ENCODE measurements at places on chromosomes 1 and 21.

- no peak for DNase-seq
Measured at GRCh38 chr1:201370500-201370899, 7.0 kb downstream of the TNNT2 start.

GRCh38 chr1:63603810-63604209, 10.6 kb downstream of the PGM1 start:
- no peak for DNase-seq

GRCh38 chr1:183571678-183572268, 18.5 kb downstream of the NCF2 start:
- DNase-seq = no peak

DNA sequence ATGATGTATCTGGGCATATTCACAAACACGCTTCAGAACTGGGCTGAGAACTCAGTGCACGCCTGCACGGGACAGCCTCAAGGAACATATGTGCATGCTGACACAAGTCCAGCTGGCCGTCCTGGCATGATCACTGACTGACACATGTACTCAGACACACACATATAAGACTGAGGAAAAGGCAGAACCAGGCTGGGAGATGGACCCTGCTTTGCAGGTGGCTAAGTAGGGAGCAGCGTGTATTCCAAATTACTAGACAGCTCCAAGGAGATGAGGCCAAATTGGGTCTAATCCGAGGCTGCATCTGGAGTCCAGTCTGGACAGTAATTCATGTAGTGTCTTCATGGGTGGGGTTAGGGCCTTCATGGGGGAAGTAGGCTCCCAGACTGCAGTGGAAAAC, 41.4 kb upstream of the GJB5 start:
- peak; percentile 33 for DNase-seq

- no peak for DNase-seq
Measured at GRCh38 chr1:160078512-160079195, 2.7 kb upstream of the KCNJ9 start.

- DNase-seq = no peak
Measured at GRCh38 chr1:108059945-108060344, 95.0 kb upstream of the VAV3 start.

GRCh38 chr1:20578721-20579395, 10.0 kb upstream of the CDA start:
- DNase-seq = no peak

DNA sequence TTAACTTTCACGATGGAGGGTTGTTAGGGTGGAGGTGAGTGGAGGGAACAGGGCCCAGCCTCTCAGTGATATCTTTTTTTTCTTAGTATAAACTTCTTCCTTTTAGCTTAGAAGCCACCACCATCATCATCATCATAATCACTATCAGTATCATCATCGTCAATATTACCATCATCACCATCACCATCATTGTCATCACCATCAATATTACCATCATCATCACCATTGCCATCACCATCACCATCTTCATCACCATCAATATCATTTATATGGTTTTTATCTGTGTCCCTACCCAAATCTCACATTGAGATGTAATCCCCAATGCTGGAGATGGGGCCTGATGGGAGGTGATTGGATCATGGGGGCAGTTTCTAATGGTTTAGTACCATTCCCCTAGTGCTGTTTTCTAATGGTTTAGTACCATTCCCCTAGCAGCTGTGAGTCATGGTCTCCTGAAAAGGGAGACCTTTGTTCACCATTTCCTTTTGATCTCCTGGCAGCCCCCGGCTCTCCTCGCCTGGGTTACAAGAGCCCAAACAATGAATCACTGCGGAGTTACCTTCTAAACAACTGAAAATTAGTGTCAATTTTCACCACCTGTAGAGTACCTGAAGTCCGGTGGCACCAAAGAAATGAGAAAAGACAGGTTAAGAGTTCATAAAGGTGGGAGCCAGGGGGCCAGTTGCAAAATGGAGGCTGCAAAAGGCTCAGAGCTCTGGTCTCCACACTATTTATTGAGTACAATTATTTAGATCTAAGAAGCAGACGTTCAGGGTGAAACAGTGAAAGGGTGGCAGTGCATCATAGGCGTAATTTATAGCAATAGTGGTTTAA, 3.1 kb upstream of the PLA2G2E start:
- DNase-seq = no peak

- no peak for DNase-seq
Measured at GRCh38 chr1:237786066-237786719, 104.5 kb downstream of the ZP4 start.

DNA sequence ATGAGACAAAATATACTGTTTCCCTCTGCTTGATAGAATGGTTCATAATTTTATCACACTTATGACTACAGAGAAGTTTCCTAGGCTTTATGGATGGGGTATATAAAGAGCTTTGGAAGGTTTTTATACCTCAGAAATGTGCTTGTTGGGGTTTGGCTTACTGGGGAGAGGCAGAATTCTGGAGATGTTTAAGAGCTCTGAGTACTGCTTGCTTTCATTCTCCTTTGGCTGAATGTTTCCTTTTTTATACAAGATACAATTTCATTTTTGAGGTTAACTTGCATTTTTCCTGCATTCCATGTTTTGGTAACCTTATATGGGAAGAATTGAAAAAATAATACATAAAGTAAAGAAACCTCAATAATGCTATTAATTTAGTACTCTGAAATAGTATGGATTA, 157.7 kb upstream of the COL11A1 start:
- no peak for DNase-seq

GRCh38 chr1:24406788-24407187, 6.8 kb downstream of the STPG1 start:
- no peak for DNase-seq

- DNase-seq = peak; percentile 63
Measured at GRCh38 chr1:63674238-63674864, 81.1 kb downstream of the PGM1 start.

DNA sequence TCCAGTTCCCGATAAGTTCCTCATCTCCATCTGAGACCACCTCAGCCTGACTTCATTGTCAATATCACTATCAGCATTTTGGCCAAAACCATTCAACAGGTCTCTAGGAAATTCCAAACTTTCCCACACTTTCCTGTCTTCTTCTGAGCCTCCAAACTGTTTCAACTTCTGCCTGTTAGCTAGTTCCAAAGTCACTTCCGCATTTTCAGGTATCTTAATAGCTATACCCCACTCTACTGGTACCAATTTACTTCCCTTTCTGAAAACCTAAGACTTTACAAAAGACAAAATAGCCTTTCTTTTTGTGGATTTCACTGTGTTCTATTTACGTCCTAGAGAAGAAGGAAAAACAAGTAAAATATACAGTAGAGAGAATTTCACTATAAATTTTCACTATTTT, 147.0 kb upstream of the FMN2 start:
- DNase-seq = no peak

GRCh38 chr1:54581621-54582035, 33.6 kb downstream of the ACOT11 start:
- peak; percentile 88 for DNase-seq

- no peak for DNase-seq
Measured at GRCh38 chr1:195097316-195097715, 1510.9 kb downstream of the KCNT2 start.

- DNase-seq = no peak
Measured at GRCh38 chr1:13687151-13687715, 12.8 kb upstream of the PRDM2 start.

DNA sequence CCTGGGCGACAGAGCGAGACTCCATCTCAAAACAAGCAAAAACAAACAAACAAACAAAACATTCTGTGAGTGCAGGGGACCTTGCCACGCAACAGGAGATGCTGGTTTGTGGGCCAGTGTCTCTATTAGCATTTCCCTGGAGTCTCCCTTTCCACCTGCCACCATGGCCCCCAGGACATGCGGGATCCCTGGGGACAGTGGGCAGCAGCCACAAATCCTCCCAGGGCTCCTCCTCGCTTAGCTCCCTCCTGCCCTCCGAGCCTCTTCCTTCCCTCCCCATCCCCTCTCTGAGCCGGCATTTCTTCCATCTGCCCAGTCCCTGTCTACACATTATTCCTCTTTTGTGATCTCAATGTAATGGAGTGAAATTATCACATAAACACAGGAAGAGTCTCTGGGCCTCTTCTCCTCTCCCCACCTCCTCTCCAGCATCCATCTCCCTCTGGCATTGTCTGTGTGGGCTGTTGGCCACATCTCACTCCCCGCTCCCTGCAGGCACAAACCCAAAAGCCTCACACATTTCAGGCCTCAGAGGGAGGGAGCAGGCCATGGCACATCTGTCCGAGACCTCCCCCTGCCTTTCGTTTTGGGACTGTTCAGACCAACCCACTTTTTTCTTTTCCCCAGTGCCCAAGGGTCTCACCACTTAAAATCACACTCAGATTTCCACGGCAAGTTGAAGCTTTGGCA, 144.3 kb downstream of the MIS18A start:
- DNase-seq = no peak

DNA sequence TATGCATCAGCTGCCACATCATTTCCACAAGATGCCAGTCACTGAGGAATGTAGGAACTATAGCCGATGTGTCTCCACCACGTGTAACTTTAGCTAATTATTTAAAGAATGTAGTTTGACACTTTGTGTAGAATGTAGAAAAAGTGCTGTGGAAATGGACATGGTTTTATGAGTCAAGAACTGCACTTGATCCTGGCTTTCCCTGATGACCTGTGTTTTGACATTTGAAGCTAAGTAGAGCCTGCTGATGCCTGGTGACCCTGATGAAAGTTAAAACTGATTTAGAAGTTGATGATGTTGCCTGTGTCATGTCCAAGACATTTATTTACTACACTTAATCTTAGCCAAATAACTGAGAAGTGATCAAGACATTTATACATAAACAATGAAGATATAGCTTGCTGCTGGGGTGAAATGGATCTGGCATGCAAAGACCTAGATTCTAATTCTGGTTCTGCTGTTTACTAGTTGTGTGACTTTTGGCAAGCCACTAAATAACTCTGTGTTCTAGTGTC, 4.4 kb upstream of the OSBPL9 start:
- DNase-seq = no peak

DNA sequence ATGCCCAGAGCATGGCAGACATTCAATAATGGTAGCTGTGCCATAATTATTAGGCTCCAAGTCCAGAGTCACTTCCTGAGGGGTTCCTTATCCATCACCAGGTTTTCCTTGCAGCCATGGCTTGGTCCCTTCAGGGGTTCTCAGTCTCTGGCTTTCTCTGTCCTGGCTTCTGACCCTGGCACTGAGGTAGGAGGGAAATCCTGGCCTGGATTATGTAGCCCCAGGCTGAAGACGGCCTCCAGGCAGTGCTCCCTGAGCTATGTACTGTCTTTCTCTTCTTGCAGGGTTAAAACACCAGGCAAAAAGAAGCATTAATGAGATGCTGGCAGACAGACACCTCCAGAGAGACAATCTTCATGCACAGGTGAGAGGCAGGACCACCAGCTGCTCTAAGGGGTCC, 9.5 kb upstream of the PADI3 start:
- DNase-seq = peak; percentile 74

DNA sequence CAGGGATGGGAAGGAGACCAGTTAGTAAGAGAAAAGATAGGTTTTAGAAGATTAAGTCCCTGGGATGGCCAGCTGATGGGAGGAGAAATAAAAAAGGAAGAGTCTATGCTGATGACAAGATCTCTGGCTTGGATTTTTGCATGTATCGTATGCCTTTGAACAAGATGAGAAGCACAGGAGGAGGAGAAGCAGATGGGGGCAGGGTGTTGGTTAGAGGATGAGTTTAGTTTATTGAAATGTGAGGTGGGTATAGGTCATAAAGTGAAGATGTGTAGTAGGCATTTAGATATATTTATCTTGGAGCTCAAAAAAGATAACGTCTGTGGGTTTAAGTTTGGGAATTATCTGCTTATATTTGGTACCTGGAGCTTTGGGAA, 1.4 kb downstream of the TIPRL start:
- no peak for DNase-seq

DNA sequence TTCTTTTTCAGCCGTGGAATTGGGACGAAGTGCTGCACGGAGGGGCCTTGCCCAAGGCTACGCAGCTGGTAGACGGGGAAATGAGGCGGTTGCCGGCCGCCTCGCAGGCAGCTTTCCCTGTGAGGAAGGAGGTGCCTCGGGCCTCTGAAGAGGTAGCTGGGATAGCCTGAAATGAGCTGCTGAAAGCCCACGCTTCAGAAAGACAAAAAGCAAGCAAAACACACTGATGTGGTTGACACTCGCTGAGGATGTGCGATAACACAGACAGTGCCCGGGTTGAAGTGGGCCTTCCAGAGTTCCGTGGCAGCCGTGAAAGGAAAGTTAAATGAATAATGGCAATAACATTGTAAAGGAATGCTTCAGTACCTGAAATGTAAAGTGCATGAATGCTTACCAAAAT, 47.2 kb downstream of the S1PR1 start:
- no peak for DNase-seq

- no peak for DNase-seq
Measured at GRCh38 chr1:121458291-121459048, 273.7 kb downstream of the SRGAP2C start.

- DNase-seq = no peak
Measured at GRCh38 chr1:208410409-208410808, 166.2 kb upstream of the PLXNA2 start.

DNA sequence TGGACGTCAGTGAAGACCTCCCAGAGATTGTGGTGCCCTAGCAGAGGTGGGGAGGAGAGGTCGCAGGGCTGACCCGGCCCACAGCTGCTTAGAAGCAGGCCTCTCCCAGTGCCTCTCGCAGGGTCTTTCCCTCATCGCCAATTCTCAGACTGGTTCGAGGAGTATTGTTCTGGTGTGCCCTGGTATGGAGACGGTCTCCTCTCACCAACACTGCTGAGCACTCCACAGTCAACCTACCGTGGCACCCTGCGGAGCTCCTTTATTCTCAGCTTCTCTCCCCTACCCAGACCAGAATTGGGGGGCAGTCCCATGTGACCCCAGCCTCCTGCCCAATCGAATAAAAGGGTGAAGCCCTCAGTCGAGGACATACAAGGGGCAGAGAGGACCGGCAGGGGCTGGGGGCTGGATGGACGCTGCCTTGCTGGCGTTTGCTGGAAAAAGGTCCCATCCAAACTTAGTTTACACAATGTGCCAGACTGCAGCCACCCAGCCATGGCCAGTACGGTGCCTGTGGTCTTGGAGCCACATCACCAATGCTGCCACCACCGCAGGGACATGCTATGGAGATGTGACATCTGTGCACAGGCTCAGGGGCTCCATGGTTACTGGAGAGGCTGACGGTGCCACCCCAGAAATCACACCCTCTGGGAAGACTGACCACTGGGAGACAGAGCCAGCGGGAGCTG, 80.8 kb downstream of the STUM start:
- DNase-seq = peak; percentile 14

DNA sequence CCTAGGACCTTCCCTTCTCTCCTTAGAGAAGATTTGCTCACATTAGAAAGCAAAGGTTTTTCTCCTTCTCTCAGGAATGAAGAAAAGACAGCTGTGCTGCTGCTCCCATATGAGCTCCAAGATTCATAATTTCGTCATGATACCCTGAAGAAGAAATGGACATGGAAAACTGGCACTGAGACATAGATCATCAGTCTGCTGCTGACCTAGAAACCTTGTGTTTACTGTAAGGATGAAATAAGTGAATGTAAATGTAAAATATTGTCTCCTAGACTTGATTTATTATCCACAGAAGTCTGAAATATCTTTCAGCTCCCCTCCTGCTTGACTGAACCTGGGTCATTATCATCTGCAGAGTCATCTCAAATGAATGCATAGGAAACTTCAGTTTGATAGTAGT, 77.9 kb downstream of the ZC3H11B start:
- no peak for DNase-seq

Data from left hindlimb (tissue), 1 donor.